Testis (tissue), 5 donors: ENCODE measurements at places on chromosomes 1 and 21. TPM values are rescaled to one million over a fixed set of nuclear protein-coding genes. Genes with fewer than 3 reads are reported as not detected.
A peak's percentile ranks its signal among the peaks of the same experiment; 100 is the strongest.

DNA sequence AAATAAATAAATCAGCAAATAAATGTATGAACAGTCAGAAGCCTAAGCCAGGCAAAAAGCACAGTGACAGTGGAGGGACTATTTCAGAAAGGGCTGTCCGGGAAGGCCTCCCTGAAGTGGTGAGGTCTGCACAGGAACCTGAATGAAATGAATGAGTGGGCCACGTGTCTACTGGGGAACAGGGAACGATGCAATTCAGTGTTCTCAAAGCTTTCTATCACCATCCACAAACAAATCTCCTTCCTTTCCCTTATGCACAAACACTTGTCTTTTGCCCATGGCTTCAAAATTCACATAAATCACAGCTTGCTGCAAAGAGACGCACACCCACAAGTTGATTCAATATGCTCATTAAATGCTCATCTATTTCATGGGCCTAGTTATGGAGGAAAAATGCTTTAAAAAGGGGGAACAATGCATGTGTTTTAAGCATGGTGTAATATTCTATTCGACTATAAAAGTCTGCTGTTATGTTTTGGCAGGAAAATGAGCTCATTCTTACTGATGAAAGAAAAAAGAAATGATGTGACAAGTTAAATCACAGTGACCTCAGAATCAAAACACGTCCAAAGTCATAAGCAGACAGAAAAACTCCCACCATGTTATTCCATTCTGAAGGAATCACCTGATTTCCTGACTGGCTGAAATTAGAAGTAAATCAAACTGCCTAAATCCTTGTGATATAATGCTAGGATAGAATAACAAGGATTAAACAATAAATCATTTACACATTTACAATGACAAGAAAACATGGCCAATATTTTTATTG is 21.6 kb downstream of the URB1 start:
- peaks cover 7% of the 10 kb centered on the region for H3K4me1 ChIP-seq
- H3K27me3 ChIP-seq: no peaks in the 10 kb centered on the region
- H3K27ac ChIP-seq: peak overlapping the region; percentile 59
- no peak overlapping the region for H3K4me3 ChIP-seq
- H3K36me3 ChIP-seq: no peaks in the 10 kb centered on the region

Gene CDC42
- 139 TPM for total RNA-seq

GRCh38 chr1:211752317-211752716 is 76.9 kb upstream of the NEK2 start:
- no peak for DNase-seq
- H3K27me3 ChIP-seq: no peaks in the 10 kb centered on the region
- H3K27ac ChIP-seq: no peak overlapping the region

Gene MT1HL1
- total RNA-seq: not detected

DNA sequence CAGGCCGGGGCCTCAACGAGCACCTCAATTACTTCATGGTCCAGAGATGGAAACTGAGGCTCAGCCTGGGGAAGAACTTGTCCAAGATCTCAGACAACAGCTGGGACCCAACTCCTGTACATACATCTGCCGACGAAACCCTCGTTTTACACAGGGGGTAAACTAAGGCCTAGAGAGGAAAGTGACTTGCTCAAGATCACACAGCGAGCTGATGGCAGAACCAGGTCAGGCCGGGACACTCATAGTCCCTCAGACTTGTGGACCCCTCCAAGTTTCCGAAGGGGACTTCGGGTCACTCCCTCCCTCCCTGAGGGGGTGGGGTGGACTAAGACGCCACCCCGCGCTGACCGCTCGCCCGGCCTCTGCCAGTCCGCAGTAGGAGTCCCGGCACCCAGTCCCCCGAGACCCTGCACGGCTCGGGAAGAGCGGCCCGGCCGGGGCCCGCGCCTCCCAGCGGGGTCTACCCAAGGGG is 430 bp downstream of the WASF2 start:
- no peaks in the 10 kb centered on the region for H3K27me3 ChIP-seq
- H3K4me3 ChIP-seq: peak overlapping the region; percentile 100
- H3K27ac ChIP-seq: peak overlapping the region; percentile 100
- H3K4me1 ChIP-seq: peaks cover 33% of the 10 kb centered on the region

DNA sequence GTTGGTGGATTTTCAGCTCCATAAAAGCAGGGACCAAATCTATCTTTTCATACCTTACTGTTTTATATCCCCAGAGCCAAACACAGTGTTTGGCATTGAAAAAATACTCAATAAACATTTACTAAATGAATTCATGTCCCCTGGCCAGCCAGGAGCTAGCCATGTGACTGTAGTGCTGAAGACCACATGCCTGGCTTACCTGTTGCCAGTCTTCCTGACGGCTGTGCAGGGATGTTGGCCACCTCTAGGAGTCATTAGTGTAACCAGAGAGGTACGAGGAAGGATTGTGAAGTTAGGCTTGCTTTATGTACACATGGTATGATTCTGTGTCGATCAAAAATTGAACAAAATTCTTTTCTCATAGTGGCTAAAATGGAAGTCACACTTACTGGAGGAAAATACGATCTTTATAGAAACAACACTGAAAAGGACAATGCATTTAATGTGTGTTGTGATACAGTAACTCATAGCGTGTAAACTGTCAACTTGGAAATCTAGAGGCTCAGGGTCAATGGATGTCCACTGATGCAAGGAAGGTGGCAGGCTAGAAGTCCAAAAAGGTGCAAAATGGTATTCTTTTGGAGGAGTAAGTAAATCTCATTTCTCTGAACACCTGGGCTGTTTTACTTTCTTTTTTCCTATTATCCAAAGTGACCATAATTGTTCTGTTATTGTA is 60.9 kb downstream of the FGGY start:
- no peaks in the 10 kb centered on the region for H3K36me3 ChIP-seq
- peaks cover 18% of the 10 kb centered on the region for H3K4me1 ChIP-seq
- H3K27ac ChIP-seq: no peak overlapping the region
- DNase-seq: no peak
- H3K27me3 ChIP-seq: no peaks in the 10 kb centered on the region

- no peak for DNase-seq
- H3K4me1 ChIP-seq: no peaks in the 10 kb centered on the region
- H3K36me3 ChIP-seq: no peaks in the 10 kb centered on the region
- H3K27me3 ChIP-seq: no peaks in the 10 kb centered on the region
Observed at GRCh38 chr1:67572594-67573221, 112.3 kb upstream of the GADD45A start.

Gene C4BPA
- total RNA-seq: 0.24 TPM

Gene LIX1L
- 20.6 TPM for total RNA-seq

DNA sequence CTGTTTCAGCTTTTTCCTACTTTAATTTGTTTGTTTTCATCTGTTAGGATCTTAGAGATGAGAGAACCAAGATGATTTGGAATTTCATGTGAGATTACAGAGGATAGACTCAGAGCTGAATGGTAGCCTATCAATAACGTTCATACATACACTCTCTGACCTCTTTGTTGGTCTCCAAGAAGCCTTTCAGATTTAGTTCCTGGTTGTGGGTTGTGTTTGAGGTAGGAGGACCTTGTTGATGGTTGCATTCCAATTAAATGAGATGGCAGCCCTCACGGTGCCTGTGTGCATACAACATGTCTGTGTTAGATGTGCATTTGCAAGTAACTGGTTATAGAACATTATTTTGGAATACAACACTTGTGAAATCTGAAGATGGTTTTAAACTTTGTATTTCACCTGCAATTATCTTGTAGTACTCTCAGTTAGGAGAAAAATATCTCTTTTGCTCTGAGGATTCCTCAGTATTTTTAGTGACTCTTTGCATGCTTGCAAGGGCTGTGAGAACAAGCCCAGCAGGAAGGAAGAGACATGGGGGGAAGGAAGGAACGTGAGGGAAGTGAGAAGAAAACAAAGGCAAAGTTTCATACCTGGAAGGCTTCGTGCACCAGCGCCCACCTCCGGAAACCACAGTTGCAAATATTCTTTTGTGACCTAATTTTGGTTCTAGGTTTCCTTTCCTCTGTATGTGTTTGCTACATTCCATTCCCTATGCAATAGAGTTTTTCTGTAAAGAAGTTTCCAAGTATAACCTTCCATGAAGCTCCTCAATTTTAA is 291.8 kb downstream of the DISC1 start:
- H3K4me3 ChIP-seq: no peak overlapping the region
- H3K27ac ChIP-seq: no peak overlapping the region
- H3K4me1 ChIP-seq: peaks cover 6% of the 10 kb centered on the region

Gene EFCAB14
- 76.6 TPM for total RNA-seq

- H3K27me3 ChIP-seq: no peaks in the 10 kb centered on the region
- no peaks in the 10 kb centered on the region for H3K36me3 ChIP-seq
- H3K27ac ChIP-seq: no peak overlapping the region
- no peak overlapping the region for H3K4me3 ChIP-seq
- no peak for DNase-seq
Observed at GRCh38 chr1:89285745-89286380, 13.2 kb upstream of the GBP5 start.

Gene KCNH1
- total RNA-seq: 1.5 TPM

Gene OPTC
- 0.55 TPM for total RNA-seq

- H3K27ac ChIP-seq: no peak overlapping the region
- no peak for DNase-seq
- no peak overlapping the region for H3K4me3 ChIP-seq
- peaks cover 10% of the 10 kb centered on the region for H3K4me1 ChIP-seq
Observed at GRCh38 chr21:45383615-45384201, 21.3 kb upstream of the COL18A1 start.

Gene FAM110D
- total RNA-seq: 1.8 TPM

DNA sequence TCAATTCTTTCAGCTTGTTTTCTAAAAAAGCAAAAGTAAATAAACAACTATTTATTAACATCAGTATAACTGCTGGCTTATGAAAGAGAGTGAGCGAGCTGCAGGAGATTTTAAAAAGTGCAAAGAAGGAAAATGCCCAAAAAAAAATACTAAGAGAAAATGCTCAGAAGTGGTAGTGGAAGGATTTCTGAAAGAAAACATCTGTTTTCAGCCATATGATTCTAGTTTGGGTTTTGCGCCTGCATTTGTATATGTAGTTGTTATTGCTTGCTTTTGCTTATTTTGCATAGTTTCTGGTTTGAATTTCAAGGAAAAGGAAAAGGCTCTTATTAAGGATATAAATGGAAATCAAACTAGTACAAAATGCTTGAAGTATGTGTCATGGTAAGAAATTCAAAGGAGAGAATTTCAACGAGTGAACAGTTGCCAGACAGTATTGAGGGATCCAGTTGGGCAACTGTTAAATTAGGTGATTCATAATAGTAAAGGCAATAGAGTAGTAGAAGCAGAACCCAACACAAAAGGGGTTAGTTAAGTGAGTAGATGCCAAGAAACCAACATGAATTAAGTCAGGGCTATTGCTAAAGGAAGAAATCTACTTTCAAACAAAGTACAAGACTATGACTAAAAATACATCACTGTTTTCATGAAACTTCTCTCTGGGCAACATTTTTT is 1.2 kb downstream of the GBP5 start:
- H3K4me3 ChIP-seq: no peak overlapping the region
- H3K4me1 ChIP-seq: no peaks in the 10 kb centered on the region
- H3K27ac ChIP-seq: no peak overlapping the region
- no peaks in the 10 kb centered on the region for H3K27me3 ChIP-seq
- H3K36me3 ChIP-seq: no peaks in the 10 kb centered on the region

Gene TBX15
- 0.63 TPM for total RNA-seq

DNA sequence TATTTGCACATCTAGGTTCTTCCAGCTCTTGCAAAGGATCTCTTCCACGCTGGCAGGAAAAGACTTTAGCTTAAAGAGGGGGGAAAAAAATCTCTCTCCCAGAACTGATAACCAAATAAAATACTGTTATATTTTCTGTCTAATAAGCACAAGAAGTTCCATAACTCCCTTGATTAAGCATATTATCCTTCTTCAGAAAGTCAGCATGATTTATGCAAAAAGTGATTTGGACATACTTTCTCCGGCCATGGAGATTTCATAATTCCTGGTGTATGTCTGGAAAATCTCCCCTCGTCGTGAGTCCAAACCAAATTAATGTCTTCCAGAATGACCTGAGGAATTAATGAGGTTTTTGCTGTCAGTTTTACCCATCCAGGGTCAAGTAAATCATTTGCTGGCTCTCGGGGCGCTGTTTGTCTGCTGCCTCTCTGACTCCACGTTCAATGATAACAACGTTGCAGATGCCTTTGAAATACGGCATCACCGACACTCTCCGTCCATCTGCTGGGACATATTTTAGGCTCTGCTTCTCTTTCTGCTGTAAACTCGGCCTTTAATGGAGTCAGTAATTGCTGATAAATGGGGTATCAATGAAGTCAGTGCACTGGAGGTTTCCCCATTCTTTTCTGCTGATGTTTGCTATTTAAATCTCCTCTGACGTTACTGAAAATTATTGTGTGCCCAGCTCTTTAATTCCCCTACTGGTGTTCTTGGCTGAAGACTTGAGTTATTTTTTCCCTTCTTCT is 112.9 kb downstream of the HLX start:
- H3K4me1 ChIP-seq: peaks cover 8% of the 10 kb centered on the region
- H3K27ac ChIP-seq: no peak overlapping the region
- no peaks in the 10 kb centered on the region for H3K36me3 ChIP-seq
- no peak overlapping the region for H3K4me3 ChIP-seq
- peak; percentile 28 for DNase-seq

DNA sequence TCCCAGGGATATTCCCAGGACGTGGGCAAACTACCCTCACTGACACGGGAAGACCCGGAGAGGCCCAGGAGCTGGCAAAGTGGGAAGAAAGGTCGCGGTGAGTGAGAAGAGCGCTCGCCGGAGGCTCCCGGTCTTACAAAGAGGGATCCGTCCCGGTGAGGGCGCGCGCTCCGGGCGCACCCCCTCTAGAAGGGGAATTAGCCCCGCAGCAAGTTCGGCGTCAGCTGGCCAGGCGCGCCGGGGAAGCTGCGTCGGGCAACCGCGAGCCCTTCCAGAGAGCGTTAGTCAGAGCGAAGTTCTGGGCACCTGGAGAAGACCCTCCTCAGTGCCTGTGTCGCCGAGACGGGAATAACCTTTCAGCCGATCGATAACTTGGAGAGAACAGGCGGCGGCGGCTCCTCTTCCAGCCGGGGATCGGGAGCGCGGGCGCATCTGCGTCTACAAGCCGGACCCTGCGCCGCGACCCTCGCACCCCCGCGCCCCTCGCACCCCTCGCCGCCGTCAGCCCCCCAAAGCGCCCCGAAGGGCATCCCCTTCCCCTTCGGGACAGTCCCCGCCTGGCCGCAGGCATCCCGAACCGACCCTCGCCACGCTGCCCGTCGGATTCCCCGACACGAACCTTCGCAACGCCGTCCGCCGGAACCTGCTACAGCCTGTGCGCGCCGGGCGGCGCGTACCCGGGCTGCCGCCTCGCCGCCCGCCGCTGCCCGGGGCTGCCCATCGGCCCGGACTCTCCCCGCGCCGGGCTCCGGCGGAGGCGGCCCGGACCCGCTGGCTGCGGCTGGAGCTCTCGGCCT is 485 bp downstream of the SIPA1L2 start:
- H3K36me3 ChIP-seq: no peaks in the 10 kb centered on the region
- peaks cover 4% of the 10 kb centered on the region for H3K4me1 ChIP-seq
- H3K4me3 ChIP-seq: peak overlapping the region; percentile 73
- peak overlapping the region; percentile 88 for H3K27ac ChIP-seq

- H3K36me3 ChIP-seq: no peaks in the 10 kb centered on the region
- H3K4me1 ChIP-seq: peaks cover 7% of the 10 kb centered on the region
Observed at GRCh38 chr1:147600119-147601111, 59.1 kb downstream of the BCL9 start.

GRCh38 chr21:29164323-29164942 is 34.0 kb downstream of the MAP3K7CL start:
- no peak for DNase-seq
- no peak overlapping the region for H3K27ac ChIP-seq

- H3K36me3 ChIP-seq: no peaks in the 10 kb centered on the region
- H3K4me3 ChIP-seq: peak overlapping the region; percentile 88
- peak; percentile 61 for DNase-seq
- H3K4me1 ChIP-seq: peaks cover 3% of the 10 kb centered on the region
Observed at GRCh38 chr1:236795757-236796667, 920 bp downstream of the MTR start.

Gene FOXO6
- total RNA-seq: 3.8 TPM

- H3K4me1 ChIP-seq: peaks cover 33% of the 10 kb centered on the region
- H3K27me3 ChIP-seq: no peaks in the 10 kb centered on the region
- H3K36me3 ChIP-seq: no peaks in the 10 kb centered on the region
- no peak overlapping the region for H3K4me3 ChIP-seq
- H3K27ac ChIP-seq: no peak overlapping the region
Observed at GRCh38 chr1:8348777-8349472, 31.0 kb downstream of the SLC45A1 start.
